ENCODE measurements at places on chromosomes 7 and 10.

GRCh38 chr7:36775676-36776075, 51.4 kb upstream of the AOAH start:
- DNase-seq = no peak

DNA sequence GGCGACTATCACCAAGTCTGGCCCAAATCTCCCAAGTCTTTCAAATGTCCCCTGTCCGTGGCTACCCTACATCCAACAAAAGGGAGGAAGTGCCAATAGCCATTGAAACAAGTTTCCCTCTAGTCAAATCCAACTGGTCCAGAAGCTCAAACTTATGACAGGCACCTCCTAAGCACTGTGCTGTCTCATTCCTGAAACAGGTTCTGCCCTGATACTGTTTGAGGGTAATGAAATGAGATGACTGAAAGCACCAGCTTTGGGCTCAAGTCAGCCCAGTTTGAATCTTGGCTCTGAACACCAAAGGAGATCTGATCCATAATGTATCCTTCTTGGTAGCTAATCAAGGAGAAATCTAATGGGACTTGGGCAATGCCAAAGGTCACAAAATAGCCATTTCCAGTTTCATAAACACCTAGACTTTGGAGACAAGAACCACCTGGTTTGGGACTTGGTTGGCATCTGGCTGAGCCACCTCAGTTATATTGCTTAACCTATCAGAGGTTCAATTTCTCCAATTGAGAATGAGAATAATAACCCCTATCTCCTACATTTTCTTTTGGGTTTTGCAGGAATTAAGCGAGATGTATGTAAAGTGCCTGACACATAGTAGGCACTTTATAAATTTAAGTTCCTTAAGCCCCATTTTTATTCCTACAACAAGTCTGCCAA, 34.7 kb upstream of the ARID5B start:
- DNase-seq = no peak

DNA sequence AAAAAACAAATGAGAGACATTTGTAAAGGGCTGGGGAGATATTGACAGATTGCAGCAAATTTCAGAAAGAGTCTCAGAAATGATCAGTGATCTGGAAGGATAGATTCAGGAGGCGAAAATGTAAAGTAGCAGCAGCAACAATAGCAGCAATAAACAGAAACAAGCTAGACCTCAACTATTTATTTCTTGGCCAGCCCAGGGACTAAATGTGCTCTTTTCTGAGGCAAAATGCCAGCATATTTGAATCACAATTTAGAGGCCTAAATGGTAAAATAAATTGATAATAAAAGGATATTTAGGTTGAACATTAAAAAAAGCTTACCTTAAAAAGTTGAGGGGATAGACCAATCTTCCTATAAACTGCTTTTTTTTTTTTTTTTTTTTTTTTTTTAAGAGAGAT, 134.6 kb upstream of the ITGB1 start:
- no peak for DNase-seq

DNA sequence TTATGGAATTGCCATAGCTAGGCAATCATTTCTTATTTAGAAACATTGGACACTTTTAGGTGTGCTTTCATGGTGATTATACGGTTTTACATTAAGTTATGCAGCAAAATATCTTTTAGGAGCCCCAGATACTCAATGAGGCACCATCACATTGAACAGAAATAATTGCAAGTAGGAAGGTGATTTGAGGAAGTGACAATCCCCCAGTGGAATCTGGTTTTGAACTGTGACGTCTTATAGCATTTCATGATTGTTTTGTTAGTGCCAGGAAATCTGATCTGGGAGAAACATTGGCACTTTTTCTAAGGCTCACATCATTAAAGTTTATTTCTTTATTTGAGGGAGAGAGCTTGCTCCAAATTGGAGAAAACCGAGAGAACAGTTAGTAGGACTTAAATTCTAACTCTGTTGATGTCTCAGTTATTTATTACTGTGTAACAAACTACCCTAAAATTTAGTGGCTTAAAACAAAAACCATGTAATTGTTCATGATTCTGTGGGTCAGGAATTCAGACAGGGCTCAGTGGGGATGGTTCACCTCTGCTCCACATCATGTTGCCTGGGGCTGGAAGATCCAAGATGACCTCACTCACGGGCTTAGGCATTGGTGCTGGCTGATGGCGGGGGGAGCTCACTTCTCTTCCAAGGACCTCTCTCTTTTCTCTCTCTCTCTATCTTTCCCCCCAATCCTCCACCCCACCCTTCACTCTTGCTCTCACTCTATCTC, 78.2 kb upstream of the STEAP1B start:
- no peak for DNase-seq

DNA sequence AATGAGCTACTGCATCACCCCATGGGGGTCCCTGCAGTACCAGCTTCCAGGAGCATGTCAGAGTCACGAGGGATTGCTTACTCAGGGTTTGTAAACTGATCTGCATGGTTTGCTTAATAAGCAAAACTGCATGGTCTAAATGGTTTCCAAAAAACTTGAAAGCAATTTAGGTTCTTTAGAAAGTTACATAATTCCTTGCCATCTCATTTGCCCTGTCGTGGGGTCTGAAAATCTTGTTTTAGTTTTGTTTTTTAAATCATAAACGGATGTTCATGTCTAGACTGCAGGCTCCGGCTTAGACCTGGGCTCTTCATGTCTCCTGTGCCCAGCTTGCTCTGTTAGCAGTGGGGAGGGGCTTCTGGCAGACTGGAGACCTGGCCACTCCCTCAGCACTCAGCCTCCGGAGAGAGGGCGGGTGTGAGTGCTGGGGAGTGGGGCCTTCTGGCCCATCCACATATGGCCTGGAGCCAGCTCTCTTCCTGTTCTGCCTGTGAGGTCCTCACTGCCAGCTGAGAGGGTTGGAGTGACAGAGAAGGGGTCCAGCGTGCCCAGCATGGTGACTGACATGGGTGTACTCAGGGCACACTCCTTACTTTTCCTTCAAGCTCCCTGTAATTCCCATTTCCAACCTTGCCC, 17.5 kb downstream of the PRF1 start:
- DNase-seq = no peak

DNA sequence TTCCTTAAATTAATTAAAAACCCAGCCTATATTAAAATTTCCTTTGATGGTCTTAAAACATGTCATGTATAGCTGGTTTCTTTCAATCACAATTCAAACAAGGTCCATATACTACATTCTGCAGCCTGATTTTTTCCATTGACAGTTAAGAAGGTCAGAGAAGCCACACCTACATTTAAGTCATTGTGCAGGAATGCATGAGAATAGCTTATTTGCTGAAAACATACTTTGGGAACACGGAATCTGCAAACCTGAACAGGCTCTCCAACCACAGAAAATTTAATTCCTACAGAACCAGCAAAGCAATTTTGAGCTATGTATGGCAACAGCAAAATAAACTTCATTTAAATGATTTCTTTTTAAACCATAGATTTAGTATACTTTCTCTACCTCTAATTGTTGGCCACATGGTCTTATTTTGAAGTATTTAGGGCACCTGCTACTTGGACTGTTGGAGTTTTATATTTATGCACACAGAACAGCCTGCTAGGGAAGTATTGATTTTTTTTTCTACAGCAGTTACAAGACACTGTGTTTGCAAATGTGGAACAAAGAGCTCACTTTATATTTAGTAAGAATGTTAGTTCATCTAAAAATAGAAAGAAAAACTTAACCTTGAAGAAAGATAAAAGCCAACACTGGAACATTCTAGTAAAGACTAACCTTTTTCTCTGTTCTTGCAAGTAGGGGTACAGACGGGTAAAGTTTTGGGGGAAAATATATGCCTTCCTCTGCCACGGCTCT, 240.9 kb upstream of the IMMP2L start:
- no peak for DNase-seq

- DNase-seq = no peak
Measured at GRCh38 chr7:35697414-35698175, 2.7 kb upstream of the HERPUD2 start.

DNA sequence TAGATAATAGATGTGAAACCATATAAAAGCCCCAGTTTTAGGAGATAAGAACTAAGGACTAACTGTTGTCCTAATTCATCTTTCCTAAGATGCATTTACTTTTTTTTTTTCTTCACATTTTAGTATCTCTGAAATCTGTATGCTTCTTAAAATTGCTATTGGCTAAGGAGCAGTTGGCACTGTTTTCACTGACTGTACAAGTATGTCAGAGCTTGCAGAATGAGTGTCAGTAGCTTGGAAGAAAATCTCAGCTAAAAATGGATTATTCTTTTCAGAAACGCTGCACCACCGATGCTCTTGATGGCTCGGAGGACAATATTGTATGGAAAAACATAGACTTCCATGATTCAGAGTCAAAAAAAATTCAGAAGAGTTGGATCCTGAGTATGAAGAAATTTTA, 91.1 kb upstream of the DNAJB12 start:
- no peak for DNase-seq

GRCh38 chr10:47018026-47018735, 107.0 kb downstream of the PTPN20 start:
- no peak for DNase-seq

GRCh38 chr7:133528796-133529195, 275.9 kb downstream of the EXOC4 start:
- no peak for DNase-seq

GRCh38 chr7:132355048-132355447, 221.2 kb downstream of the PLXNA4 start:
- no peak for DNase-seq

- DNase-seq = no peak
Measured at GRCh38 chr7:157484411-157485081, 147.7 kb downstream of the DNAJB6 start.

DNA sequence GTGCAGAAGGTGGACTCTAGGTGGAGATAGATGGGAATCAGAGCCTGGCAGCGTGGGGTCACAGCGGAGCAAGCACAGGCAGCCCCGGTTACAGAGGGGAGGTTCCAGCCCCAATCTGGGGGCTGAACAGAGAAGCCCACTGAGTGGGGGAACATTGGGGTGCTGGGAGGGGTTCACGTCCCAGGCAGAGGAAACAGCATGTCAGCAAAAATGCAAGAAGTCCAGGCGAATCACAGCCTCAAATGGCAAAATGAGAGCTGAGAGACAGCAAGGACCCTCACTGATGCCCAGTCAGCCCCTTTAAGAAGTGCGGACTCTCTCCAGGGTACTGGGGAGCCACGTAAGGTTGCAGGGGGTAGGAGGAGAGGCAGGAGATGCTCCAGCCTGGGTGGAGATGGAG, 62.0 kb downstream of the ELFN1 start:
- no peak for DNase-seq

DNA sequence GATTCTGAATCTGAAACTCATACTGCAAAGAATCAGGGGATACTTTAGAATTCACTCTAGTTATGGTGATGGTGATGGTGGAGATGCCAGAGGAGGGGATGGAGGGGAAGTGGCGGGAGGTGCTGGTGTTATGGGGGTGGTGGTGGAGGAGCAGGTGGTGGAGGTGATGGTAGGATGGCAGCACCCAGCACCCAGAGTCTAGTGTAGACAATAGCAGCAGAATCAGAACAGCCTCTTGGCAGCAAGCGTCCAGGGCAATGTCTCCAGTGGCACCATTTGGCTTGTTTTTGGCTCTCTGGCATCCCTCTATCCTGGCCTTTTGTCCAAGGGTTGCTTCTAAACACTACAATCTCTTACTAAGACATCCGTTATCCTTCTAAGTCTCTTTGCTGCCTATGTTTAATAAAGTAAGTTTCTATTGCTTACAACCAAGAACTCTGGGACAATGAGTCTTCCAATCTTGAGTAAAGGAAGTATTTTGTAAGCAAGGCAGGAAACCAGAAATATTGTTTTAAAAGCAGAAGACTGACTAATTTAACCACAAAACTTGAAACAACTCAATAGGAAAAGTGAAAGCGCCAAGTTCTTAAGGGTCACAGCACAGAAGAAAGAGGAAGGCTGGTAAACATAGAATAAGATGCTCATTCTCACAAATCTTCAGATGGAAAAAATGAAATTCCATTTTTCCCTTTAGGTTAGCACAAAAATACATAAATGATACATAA, 42.4 kb upstream of the GDF10 start:
- DNase-seq = no peak

- DNase-seq = no peak
Measured at GRCh38 chr7:37826825-37827224, 21.6 kb upstream of the NME8 start.

- no peak for DNase-seq
Measured at GRCh38 chr7:122316467-122317388, 12.2 kb upstream of the FEZF1 start.

DNA sequence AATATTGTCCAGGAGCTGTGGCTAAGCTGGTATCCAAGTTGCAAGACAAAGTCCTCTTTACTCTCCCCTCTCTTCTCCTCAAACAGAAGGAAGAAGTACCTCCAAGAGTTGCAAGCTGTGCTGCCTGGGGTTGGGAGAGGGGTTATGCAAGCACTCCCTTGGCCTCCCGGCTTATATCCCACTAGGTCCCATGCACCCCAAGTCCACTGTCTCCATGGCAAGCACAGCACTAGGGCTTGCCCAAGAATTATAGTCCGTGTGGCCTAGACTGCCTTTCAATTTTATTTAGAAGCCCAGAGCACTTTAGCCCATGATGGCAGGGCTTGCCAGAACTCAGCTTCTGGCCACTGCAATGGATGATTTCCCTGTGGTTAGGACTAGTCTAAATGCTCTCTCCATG, 40.4 kb upstream of the TECTB start:
- DNase-seq = no peak

DNA sequence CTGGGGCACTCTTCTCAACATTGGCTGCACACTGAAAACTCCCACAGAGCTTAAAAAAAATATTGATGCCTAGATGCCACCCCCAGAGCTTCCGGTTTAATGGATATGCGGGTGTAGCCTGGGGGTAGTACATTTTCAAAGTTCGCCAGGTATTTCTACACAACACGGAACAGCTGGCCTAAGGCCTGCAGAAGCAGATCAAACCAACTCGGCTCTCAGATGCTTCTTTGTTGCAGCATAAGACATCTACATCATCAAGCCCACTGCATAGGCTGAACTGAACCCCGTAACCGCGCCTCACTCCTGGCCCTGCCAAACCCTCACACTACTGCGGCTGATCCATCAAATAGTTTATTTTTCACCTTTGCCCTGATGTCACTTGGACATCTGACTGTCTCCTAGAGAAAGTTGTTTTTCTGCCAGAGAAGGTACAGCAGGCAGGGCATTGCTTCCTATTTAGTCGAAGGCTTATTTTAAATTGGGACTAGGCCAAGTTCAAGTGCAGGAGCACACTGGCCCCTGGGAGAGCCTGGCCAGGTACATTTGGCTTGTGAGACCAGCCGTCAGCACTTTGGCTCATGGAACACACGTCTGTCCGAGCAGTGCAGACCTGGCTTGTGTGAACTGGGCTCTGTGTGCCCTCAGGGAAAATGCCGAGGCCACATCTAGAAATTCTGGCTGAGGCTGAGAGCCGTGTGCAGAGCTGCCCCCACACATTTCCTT, 113.3 kb downstream of the TACC2 start:
- DNase-seq = no peak

DNA sequence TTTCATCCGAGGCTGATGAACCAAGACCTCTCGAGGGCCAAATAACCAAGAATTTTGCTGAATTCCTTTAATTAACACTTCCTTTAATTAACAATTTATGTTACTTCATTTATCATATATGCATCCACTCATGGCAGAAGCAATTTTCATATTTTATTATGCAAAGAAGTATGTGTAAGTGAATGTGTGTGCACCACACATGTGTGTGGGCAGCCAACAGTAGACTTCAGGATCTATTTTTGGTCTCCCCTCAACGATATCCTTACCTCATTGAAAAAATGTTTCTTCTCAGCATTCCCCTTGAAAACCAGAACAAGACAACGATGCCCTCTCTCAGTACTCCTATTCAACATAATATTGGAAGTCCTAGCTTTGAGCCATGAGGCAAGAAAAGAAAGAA, 96.8 kb downstream of the ICA1 start:
- no peak for DNase-seq

- no peak for DNase-seq
Measured at GRCh38 chr7:150994141-150994837, 3.5 kb downstream of the NOS3 start.
